Sigmoid colon (tissue), 7 donors: ENCODE measurements at places on chromosomes 2 and 18. TPM values are rescaled to one million over a fixed set of nuclear protein-coding genes. Genes with fewer than 3 reads are reported as not detected.

DNA sequence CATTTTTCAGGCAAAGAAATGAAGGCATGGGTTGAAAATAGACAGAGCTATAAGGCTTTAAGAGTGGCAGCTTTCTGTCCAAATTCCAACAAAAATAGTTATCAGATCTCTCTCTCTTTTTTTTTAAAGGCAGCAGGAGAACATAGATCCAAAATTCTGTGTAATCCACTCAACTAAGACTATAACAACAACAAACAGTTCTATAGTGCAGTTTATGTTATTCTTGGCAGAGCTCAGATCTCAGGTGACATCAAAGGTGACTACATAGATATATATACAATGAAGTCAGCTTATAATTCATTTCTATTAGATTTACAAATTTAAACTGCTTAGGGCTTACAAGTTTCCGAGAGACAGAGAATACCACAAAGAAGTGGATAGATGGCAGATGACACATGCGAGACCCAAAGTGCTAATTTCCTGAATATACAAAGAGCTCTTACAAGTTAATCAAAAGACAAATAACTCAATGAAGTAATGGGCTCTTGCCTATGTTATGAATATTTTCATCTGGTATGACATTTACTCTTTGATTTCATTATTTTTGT lies 223.2 kb downstream of the BCL2 start:
- H3K4me1 ChIP-seq: peaks cover 29% of the 10 kb centered on the region
- H3K27me3 ChIP-seq: no peaks in the 10 kb centered on the region
- no peaks in the 10 kb centered on the region for H3K36me3 ChIP-seq
- H3K4me3 ChIP-seq: no peak overlapping the region
- DNase-seq: no peak

DNA sequence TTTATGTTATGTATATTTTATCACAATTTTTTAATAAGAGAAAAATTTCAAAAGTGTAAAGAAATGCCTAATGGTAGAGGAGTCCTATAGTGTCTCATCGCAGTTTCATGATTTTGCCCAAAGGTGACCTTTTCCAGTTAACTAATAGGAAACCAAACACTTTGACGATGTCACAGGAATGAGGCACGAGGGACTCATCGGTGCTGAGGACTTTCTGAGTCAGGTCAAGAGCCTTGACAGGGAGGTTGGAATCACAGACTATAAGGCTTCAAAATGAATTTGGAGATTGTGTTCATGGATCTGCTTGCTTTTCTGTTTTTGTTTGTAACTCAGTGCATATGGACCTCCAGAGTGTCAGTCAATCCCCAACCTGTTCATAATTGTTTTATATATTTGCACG lies 15.1 kb upstream of the RTTN start:
- no peak for DNase-seq
- H3K4me1 ChIP-seq: no peaks in the 10 kb centered on the region
- no peaks in the 10 kb centered on the region for H3K36me3 ChIP-seq
- H3K27me3 ChIP-seq: no peaks in the 10 kb centered on the region
- no peak overlapping the region for H3K4me3 ChIP-seq

- H3K27me3 ChIP-seq: no peaks in the 10 kb centered on the region
- no peak overlapping the region for H3K4me3 ChIP-seq
- no peak for DNase-seq
- no peaks in the 10 kb centered on the region for H3K4me1 ChIP-seq
- no peak overlapping the region for H3K27ac ChIP-seq
- no peaks in the 10 kb centered on the region for H3K36me3 ChIP-seq
These were observed 27.2 kb upstream of the BBS5 start for GRCh38 chr2:169452080-169452479.

- H3K27ac ChIP-seq: no peak overlapping the region
- H3K36me3 ChIP-seq: no peaks in the 10 kb centered on the region
- no peaks in the 10 kb centered on the region for H3K4me1 ChIP-seq
- no peak for DNase-seq
These were observed 47.5 kb upstream of the LYPD6B start for GRCh38 chr2:148990968-148991367.

LCT gene
- total RNA-seq: not detected

GRCh38 chr18:55654986-55655385 lies 67.0 kb upstream of the TCF4 start:
- H3K36me3 ChIP-seq: no peaks in the 10 kb centered on the region
- H3K27ac ChIP-seq: no peak overlapping the region
- H3K4me1 ChIP-seq: no peaks in the 10 kb centered on the region
- H3K4me3 ChIP-seq: no peak overlapping the region
- no peak for DNase-seq

DNA sequence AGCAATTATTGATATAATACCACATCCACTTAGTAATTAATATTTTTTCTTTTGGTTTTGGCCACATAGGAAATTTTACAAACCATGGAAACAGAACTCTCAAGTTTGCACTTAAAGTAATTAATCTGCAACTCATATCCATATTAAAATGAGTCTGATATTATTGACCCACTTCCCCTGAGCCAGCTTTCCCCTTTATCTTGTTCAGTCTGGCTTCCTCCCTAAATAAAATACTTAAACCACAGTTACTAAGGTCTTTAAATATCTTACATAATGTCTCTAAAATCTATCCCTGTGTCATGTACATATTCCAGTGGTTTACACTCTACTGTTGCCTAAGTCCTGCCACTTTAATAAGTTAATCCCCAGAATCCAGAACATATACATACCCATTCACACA lies 564.9 kb upstream of the FSHR start:
- no peak for DNase-seq
- no peaks in the 10 kb centered on the region for H3K4me1 ChIP-seq
- H3K4me3 ChIP-seq: no peak overlapping the region
- H3K36me3 ChIP-seq: no peaks in the 10 kb centered on the region
- H3K27me3 ChIP-seq: no peaks in the 10 kb centered on the region
- H3K27ac ChIP-seq: no peak overlapping the region

NETO1 gene
- total RNA-seq: not detected

NAPG gene
- total RNA-seq: 39.4 TPM

GRCh38 chr2:57515366-57515765 lies 531.2 kb upstream of the VRK2 start:
- no peaks in the 10 kb centered on the region for H3K36me3 ChIP-seq
- no peaks in the 10 kb centered on the region for H3K4me1 ChIP-seq
- no peaks in the 10 kb centered on the region for H3K27me3 ChIP-seq
